CD4-positive, alpha-beta T cell (primary cell): ENCODE measurements at places on chromosomes 7 and 10.

DNA sequence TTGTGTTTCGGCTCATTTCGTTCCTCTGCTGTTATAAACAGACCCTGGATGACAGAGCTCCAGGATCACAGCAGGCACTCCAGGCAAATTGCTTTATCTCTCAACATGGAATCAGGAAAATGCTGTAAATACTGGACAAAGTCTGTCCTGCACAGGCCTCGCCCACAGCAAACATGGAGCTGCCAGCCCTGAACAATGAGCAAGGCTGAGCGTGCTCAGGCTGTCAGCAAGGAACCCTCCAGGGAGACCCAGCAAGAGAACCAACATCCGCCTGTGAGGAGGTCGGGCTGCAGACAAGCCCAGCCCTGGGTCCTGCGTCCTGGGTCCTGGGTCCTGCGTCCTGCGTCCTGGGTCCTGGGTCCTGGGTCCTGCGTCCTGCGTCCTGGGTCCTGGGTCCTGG, 180.8 kb downstream of the PTPRN2 start:
- DNase-seq = no peak

DNA sequence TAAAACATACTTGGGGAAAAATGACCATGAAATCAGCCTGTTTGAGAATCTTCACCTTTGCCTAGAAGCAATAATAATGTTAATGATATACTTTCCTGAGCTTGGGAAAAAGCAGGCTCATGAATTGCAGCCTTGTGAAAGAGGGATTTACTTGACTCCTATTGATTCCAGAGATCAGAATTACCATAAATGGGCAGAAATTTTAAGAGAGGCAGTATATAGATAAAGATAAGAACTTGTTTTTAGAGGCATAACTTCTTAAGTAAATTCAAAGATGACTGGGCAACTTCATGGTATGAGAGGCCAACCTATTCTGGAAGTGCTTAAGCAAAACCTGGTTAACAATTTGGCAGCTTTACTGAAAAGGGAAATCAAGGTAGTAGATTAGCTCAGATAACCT, 225.4 kb downstream of the HPSE2 start:
- DNase-seq = no peak

GRCh38 chr10:79413196-79413595, 32.2 kb downstream of the ZCCHC24 start:
- no peak for DNase-seq

DNA sequence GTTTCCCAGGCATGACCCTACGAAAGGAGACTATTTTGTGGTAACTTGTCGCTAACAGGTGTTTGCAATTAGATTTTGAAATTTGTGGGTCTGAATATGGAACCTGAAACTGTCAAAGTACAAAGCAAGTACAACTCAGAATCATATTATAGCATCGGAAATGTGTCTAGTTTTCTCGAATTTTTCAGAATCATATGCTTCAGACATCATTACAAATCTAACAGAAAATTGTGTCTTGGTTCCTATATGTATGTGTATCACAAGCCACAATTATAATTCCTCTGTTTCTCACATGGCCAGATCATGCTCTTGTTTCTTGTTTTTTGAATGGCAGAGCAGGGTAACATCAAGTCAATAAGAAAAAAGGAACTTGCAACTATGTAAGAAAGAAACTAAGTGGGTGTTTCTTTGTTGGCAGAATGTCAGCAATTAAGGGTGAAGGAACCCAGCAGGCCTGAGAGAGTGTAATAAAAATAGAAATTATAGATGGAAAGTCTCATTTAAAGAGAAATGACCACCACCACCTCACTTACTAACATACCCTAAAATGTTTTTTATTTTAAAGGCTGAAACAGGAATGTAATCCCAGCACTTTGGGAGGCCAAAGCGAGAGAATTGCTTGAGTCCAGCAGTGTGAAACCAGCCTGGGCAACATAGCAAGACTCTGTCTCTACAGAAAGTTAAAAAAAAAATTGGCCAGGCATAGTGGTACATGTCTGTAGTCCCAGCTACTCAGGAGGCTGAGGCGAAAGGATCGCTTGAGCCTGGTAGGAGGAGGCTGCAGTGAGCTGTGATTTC, 51.3 kb downstream of the PRTFDC1 start:
- no peak for DNase-seq
